Stimulated activated CD8-positive, alpha-beta memory T cell treated with anti-CD3 and anti-CD28 coated beads, Interleukin-15, amount 100 ng/mL, for 24 hours (primary cell): ENCODE measurements at places on chromosomes 2 and 18.

GRCh38 chr2:66696374-66696773 lies 261.4 kb downstream of the MEIS1 start:
- no peak for DNase-seq

GRCh38 chr18:3775996-3776395 lies 326.0 kb downstream of the TGIF1 start:
- DNase-seq = no peak

GRCh38 chr2:23666980-23667357 lies 260.0 kb downstream of the ATAD2B start:
- DNase-seq = no peak

DNA sequence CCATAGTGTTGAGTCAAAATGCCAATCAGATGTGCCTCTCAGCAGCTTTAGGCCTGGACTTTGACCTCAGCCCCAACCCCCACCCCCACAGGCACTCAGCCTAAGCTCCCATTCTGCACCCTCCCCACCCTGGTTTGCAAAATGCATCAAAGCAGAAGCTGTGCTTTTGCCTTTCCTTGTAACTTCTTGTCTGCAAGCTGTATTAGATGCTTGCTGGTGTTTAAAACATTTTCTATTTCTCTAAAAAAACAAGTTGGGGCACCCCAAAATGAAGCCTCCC lies 26.6 kb upstream of the STEAP3 start:
- DNase-seq = no peak

- DNase-seq = no peak
Measured at GRCh38 chr2:42105330-42106256, 57.8 kb downstream of the PKDCC start.

GRCh38 chr2:221567809-221568208 lies 4.3 kb downstream of the EPHA4 start:
- no peak for DNase-seq

- DNase-seq = no peak
Measured at GRCh38 chr2:103176294-103176915, 414.6 kb downstream of the TMEM182 start.

- no peak for DNase-seq
Measured at GRCh38 chr2:139366681-139367080, 586.5 kb upstream of the NXPH2 start.

DNA sequence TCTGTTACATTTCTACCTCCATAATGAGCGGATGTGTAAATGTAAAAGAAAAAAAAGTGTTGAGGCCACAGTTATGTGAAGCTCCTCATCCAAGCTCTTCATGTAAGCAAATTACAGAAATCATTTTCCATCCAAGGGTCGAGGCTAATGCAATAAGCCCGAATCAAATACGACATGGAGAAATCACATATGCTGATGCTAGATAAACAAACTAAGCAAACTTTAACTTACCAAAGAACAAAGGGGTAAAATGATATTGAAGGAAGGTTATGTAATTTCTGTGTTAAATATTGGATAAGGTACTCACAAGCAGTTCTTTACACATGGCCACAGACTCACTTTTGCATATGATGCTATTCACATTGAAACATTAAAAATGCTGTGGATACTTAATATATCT lies 310.2 kb upstream of the ID2 start:
- DNase-seq = no peak

GRCh38 chr2:233165543-233165894 lies 86.0 kb upstream of the ATG16L1 start:
- DNase-seq = no peak

GRCh38 chr2:239114616-239115265 lies 266.9 kb downstream of the TWIST2 start:
- DNase-seq = no peak

GRCh38 chr2:72361521-72361920 lies 213.9 kb upstream of the CYP26B1 start:
- DNase-seq = no peak

DNA sequence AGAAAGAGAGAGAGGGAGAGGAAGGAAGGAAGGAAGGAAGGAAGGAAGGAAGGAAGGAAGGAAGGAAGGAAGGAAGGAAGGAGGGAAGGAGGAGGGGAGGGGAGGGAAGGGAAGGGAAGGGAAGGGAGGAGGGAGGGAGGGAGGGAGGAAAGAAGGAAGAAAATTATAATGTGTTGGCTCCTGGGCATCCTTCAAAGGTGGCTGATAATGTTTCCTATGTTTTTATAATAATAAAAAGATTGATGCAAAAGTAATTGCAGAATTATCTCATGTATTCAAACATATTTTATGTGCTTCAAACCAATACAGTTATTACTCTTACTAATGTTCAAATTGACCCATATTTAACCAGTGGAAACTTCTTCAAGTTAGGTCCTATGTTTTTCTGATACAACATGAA lies 260.9 kb downstream of the LNPK start:
- DNase-seq = no peak

DNA sequence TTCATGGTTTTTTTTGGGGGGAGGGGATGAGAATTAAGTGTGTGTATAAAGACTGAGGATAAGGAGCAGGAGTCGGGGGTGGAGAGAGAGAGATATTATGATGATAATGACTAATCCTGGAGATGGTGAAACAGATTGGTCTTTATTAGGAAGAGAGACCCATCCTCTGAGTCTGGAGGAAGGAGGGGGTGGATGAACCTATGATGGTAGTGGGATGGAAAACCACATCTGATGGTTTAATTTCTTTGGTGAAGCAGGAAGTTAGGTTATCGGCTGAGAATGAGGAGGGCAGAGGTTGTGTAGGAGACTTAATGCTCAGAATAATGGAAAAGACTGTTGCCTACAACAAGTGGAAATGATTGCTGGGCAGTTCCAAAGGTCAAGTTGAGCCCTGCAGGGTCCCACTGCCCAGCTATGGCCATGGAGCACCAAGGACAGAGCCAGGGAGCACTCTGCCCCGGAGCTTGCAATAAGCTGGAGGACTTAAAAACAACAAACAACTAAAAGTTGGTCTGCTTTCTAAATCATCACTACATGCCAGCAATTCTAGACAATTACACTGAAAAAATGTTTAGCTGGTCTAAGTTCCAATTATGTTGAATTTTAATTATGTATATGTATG lies 7.9 kb downstream of the SLC16A14 start:
- DNase-seq = no peak

- no peak for DNase-seq
Measured at GRCh38 chr2:179251870-179252269, 12.8 kb downstream of the SESTD1 start.

DNA sequence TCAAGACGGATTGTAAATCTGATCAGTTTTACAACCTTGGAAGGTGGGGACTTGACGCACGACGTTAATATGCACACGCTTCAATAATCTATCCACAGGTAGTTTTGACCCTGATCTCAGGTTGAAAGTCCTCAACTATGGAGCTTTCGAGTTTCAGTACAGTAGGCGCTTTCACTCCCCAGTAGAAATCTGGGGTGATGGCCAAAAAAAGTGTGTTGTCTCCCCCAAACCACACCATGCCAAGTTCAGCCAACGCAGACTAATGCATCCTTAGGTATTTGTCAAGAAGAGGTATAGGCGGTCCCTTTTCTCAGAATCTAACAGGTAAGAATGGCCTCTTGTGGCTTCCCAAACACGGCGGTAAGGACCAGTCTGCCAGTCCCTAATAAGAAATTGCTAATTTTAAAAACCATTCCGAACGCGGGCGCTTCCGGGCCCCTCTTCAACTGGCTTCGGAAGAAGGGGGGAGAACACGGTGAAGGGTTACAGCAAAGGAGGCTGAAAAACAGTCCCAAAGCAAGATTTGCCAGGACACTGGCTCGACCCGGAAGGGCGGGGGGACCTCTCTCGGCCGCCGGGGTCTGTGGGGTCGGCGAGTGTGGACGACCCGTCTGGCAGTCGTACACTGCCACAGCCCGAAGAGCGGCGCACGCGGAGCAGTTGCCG lies 659 bp downstream of the FAM210A start:
- DNase-seq = no peak

GRCh38 chr18:48072428-48073204 lies 142.2 kb upstream of the SMAD2 start:
- DNase-seq = no peak

- DNase-seq = no peak
Measured at GRCh38 chr2:201122276-201122675, 6.3 kb downstream of the CFLAR start.

DNA sequence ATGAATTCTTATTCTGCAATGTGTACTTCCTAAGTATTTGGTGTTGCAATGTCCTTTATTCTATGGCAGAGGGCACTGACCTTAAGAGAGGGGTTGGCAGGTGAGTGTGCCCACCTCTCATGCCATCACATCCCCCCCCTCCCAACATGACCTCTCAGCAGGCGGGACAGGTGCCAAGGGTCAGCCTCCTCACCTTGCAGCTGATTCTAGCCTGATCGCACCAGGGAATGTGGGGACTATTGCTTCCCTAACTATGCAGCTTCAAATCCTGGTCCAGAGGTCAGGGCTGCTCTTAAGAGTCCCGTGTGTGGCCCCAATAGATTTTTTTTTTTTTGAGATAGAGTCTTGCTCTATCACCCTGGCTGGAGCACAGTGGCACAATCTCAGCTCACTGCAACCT lies 9.5 kb downstream of the HJURP start:
- no peak for DNase-seq

DNA sequence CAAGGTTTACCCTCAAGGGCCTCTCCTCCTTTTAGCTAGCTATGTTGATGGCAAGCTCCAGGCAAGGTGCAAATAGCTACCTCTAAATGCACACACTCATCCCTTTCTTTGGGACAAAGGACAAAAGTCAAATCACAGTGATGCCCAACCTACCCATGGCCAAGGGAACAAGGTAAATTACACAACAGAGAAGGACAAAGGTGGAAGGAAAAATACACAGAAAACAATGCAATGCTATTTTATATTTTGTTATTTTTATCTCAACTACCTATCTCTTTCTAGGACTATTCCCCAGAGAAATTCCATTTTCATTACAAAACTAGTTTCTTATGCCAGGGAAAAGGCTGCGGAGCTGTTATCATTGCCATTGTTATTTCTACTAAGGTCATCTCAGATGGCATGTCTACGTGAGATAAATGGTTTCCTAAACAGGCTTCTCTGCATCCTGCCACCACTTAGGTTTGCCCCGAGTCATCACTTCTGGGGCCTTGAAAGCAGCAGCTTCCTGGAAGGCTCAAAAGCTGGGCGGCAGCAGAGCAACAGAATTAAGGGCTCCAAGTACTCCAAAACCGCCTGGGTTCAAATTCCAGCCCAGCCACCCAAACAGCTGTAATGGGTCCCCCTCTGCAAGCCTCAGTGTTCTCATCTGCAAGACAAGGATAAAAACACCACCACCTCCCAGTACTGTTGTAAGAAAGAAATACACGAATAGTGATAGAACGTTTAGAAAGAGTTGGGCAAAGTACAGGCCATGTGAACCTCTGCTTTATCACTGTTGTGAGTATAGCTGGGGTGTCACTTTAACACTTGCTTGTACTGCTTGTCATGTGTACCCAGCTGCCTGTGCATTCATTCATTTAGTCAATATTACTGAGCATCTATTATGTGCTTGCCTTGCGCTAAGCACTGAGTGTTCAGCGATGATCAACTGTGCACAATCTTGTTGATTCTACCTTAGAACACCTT lies 20.9 kb downstream of the BCL2 start:
- DNase-seq = no peak

- no peak for DNase-seq
Measured at GRCh38 chr2:68345129-68345875, 19.8 kb upstream of the PLEK start.

GRCh38 chr2:8125741-8126711 lies 555.8 kb upstream of the ID2 start:
- DNase-seq = no peak

GRCh38 chr18:13559754-13560153 lies 166.6 kb downstream of the FAM210A start:
- DNase-seq = no peak

DNA sequence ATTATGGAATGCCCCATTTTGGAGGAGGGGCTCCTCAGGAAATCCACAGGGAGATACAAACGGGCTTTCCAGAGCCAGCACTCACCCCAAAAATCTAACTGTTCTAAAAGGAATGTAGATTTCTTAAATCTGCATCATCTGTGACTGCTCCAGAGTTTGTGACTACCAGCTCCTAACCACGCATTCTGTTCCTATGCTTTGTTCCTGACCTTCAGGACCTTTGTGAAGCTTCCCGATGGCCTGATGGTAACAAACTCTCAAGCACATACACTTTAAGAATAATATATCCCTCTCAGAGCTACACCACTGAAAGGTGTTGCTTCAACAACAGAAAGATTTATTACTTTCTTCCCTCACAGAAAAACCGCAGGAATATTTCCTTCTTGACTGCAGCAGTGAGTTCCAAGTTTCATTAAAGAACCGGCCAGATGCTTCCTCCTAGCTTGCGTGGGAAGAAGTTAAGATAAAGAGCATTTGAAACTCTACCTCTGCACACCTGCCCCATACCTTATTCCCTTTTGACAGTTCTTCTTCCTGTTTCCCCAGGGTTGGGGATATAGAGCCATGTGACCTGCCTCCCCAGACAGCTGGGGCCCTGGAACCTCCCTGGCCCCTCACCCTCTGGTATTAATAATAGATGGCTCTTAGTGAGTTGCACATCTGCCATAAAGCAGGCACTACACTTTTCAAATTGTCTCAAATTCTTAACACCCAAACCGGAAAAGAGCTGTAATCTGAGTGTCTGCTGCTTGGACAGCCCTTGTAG lies 40.2 kb upstream of the EML4 start:
- DNase-seq = no peak

GRCh38 chr2:38835015-38835601 lies 40.6 kb downstream of the DHX57 start:
- no peak for DNase-seq

- no peak for DNase-seq
Measured at GRCh38 chr18:30683836-30684235, 358.7 kb downstream of the DSC3 start.

GRCh38 chr2:224210286-224211180 lies 171.4 kb upstream of the SERPINE2 start:
- DNase-seq = no peak

GRCh38 chr18:76515576-76515975 lies 20.5 kb upstream of the ZNF516 start:
- no peak for DNase-seq

DNA sequence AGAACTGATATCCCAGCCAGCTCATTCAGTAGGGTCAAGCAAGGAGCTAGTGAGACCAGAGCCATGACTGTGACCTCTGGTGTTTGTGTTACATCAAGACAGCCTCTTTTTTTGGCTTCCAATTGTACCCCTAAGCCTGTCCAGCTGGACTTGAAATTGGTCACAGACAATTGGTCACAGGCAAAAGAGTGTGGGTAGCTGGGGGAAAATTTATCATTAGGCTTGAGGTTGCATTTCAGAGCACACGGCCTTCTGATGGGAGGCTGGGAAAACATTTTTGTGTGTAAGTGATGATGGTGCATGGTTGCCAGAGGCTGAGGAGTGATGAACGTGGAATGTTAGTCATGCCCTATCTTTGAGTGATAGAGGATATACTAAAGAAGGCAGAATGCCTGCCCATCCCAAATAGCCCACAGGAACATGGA lies 285.1 kb upstream of the SLC14A2 start:
- no peak for DNase-seq

- DNase-seq = no peak
Measured at GRCh38 chr2:119929537-119929936, 83.3 kb upstream of the EPB41L5 start.

- DNase-seq = no peak
Measured at GRCh38 chr2:68878753-68879152, 7.6 kb upstream of the BMP10 start.

GRCh38 chr2:15732341-15733077 lies 140.8 kb downstream of the DDX1 start:
- DNase-seq = no peak
